Endodermal cell (in vitro differentiated cells): ENCODE measurements at places on chromosomes 7 and 10. TPM values are rescaled to one million over a fixed set of nuclear protein-coding genes. Genes with fewer than 3 reads are reported as not detected.

Gene SLC26A3
- total RNA-seq: not detected in 2 replicates

Gene CDHR1
- total RNA-seq: 0.77 to 2.0 TPM (median 1.3 TPM) in 3 replicates

Gene H2BK1
- total RNA-seq: not detected in 2 replicates

Gene CALHM2
- 0.45 to 3.1 TPM (median 2.6 TPM) in 3 replicates for total RNA-seq

Gene CRPPA
- total RNA-seq: 4.2 and 5.4 TPM in 2 replicates

DNA sequence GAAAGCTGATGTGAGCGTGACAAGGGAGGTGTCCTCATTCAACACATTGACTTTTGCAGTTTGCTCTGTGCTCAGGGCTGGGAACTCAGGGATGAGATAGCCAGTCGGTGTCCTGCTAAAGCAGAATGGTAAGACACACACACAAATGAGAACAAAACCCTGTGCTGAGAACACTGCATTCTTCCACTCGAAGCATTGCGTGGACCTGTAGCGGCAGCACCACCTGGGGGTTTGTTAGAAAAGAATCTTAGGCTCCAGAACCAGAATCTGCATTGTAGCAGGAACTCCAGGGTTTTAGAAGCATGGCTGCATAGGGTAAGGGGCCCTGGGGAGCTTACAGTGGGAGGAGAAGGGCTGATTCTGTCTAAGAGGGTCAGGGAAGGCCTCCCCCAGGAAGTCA lies 21.5 kb upstream of the OGDHL start:
- H3K4me1 ChIP-seq: no peaks in the 10 kb centered on the region
- no peak overlapping the region for H3K4me3 ChIP-seq
- no peaks in the 10 kb centered on the region for H3K36me3 ChIP-seq
- no peak overlapping the region for H3K27ac ChIP-seq
- peak; percentile 62 for DNase-seq

- peak; percentile 64 for DNase-seq
- H3K4me3 ChIP-seq: no peak overlapping the region
- H3K4me1 ChIP-seq: peaks cover 5% of the 10 kb centered on the region
- no peaks in the 10 kb centered on the region for H3K27me3 ChIP-seq
Measured at GRCh38 chr10:69766161-69766910, 35.4 kb upstream of the COL13A1 start.

DNA sequence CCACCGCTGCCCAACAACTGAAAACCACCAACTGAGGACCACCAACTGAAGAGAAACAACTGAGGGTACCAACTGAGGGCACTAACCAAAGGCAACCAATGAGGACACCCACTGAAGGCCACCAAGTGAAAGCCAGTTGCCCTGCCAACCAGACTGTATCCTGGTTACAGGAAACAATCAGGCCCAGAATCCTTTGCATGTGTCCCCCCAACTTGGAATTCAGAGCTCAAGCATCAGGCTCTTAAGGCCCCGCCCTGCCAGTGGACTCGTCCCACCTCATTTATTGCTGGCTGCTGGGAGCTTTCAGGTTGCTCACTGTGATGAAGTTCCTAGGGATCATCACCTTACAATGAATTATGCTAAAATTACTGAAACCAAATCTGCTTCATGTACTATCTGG lies 76.6 kb upstream of the ABI1 start:
- no peak overlapping the region for H3K4me3 ChIP-seq
- H3K4me1 ChIP-seq: no peaks in the 10 kb centered on the region
- no peaks in the 10 kb centered on the region for H3K36me3 ChIP-seq
- no peak overlapping the region for H3K27ac ChIP-seq
- H3K27me3 ChIP-seq: no peaks in the 10 kb centered on the region
- DNase-seq: no peak

- no peaks in the 10 kb centered on the region for H3K27me3 ChIP-seq
- DNase-seq: no peak
- H3K4me1 ChIP-seq: no peaks in the 10 kb centered on the region
- no peak overlapping the region for H3K4me3 ChIP-seq
- no peak overlapping the region for H3K27ac ChIP-seq
Measured at GRCh38 chr10:74297389-74298080, 146.5 kb downstream of the ADK start.
